ENCODE measurements at places on chromosomes 2 and 18.
A peak's percentile ranks its signal among the peaks of the same experiment; 100 is the strongest.

- no peak for DNase-seq
These were observed 76.7 kb downstream of the XDH start for GRCh38 chr2:31337860-31338259.

GRCh38 chr18:74549591-74550104, 15.3 kb downstream of the CNDP1 start:
- no peak for DNase-seq

GRCh38 chr18:8411492-8411891, 197.7 kb upstream of the RAB12 start:
- DNase-seq = no peak

GRCh38 chr18:40469316-40469715, 1485.7 kb upstream of the PIK3C3 start:
- DNase-seq = no peak

GRCh38 chr2:72911256-72911655, 6.1 kb upstream of the EMX1 start:
- DNase-seq = no peak

GRCh38 chr2:51720826-51721225, 688.9 kb upstream of the NRXN1 start:
- DNase-seq = no peak

DNA sequence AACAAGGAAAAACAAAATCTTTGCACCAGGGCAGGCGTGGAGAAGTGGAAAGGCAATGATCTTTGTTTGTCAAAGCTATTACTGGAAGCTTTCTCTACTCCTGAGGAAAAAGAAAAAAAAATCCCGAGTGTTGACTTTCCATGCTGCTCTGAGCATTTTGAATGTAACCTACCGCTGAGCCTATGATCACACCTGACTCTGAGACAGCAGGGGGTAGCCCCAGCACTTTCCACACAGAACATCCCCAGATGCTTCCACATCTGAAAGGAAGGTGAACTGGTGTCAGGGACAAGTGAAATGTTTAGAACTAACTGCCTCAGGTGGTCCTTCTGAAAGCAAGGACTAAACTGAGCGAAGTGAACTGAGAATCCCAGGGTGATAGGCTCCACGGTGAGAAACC, 1315.1 kb upstream of the DDX18 start:
- no peak for DNase-seq

GRCh38 chr2:21535826-21536225, 412.1 kb downstream of the TDRD15 start:
- no peak for DNase-seq

DNA sequence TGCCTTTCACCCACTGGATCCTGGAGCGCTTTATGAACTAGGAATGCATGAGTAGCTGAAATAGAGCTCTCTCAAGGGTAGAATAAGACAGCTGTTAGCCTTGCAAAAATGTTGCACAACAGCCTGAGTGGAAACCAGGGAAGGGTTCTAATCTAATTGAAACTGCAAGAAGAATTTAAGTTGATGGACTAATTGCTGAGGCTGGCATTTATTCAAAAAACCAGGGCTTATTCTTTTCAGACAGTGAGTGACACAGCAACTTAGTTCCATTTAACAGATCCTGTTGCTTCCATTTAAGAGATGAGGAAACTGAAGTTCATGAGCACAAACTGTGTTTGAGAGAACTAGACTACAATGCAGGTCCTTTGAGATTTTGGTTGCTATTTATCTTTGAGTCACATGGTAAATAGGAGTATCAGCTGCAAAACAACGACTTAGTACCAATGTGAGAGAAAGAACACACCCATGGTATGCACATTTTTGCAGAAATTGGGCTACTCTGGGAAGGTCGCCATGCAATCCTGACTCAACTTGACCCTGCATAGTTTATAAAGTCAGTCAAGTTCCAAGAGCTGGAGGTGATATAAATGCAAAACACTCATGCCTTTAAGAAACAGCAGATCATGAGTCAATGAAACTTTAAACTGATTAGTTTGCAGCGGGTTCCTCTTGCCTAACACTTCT, 76.4 kb upstream of the PARD3B start:
- no peak for DNase-seq

DNA sequence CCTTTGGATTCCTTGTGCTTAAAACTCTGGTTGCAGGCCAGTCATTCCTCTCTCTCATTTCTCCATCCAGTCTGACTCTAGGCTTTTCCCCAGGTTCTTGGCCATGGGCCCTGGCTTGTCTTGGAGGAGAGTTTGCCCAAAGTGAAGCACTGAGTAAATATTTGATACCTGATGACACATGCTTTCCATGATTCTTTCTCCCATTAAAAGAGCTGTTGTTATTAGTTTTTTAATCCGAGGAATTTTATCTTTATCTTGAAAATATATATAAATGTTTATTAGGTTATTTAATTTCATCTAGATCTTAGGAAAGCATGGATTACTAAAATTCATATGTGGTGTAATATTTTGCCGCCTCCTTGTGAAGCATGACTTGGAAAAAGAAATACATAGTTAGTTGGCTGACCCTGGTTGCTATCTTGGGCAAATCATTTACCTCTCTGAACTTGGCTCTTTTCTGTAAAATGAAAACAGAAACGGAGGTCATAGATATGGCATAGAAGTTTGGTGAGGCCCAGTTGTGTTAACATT, 650.1 kb downstream of the SLC4A3 start:
- DNase-seq = no peak

DNA sequence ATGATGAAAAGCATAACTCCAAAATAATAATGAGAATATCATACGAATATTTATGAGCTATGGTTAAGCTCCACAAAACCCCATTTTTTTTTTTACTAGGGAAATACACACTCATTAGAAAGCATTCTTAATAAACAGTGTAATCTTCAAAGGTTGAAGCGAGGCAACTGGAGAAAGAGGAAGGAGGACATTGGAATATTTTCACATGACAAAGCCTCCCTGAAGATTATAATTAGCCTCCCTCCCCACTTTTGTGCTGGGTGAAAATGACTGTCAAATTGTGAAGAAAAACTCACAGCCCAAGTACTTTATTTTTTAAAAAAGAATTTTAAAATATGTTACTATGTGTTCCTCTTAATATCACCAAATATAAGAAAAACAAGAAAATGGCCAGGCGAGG, 64.1 kb upstream of the NFU1 start:
- DNase-seq = no peak

- DNase-seq = no peak
These were observed 219.0 kb downstream of the SH3BP4 start for GRCh38 chr2:235170536-235171521.

DNA sequence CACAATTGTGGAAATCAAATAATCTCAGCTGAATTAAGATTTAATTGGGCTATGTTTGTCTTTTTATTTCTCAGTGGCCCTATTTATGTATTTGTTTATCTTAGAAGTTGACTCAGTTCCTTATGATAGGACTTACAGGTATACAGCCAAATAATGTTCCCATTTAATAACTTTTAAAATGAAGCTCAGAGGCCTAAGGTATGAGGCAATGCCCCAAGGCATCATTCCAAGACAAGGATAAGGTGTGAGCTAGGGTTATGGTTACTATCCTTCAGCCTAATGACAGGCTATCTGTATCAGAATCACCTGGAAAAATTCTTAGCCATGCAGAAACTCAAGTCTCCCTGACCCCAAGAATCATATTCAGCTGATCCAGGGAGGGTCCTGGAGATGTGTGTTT, 7.4 kb upstream of the NRBP1 start:
- DNase-seq = no peak

DNA sequence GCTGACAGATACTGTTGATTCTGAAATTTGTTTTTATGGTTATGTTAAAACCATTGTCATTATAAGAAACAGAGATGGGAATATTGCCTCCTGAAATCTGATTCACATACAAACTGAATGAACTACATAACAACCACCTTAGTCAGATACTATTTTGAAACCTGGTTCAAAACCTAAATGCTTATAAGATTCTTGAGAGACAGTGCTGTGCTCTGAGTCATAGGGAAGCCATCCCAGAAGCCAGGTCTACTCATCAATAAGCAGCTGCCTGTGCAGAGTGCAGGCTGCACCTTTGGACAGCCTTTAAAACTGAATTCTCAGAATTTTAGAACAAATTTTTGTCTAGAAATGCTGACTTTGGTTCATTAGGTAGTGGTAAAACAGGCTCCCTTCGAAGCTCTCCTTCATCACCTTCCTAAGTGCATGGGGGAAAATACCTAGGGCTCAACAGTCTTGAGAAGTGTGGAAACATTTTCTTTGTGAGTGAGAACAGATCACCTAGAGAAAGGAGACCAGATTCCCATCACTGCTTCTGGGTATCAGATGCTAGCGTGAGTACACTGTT, at the start of gene SERPINB7:
TSS of gene SERPINB7 (plus strand) at position 253 of the 565 bp plus-strand sequence. CDS start 6,955 bp downstream, outside the sequence.
- DNase-seq = no peak

- no peak for DNase-seq
These were observed 22.0 kb upstream of the SLC35G4 start for GRCh38 chr18:11587432-11587831.

DNA sequence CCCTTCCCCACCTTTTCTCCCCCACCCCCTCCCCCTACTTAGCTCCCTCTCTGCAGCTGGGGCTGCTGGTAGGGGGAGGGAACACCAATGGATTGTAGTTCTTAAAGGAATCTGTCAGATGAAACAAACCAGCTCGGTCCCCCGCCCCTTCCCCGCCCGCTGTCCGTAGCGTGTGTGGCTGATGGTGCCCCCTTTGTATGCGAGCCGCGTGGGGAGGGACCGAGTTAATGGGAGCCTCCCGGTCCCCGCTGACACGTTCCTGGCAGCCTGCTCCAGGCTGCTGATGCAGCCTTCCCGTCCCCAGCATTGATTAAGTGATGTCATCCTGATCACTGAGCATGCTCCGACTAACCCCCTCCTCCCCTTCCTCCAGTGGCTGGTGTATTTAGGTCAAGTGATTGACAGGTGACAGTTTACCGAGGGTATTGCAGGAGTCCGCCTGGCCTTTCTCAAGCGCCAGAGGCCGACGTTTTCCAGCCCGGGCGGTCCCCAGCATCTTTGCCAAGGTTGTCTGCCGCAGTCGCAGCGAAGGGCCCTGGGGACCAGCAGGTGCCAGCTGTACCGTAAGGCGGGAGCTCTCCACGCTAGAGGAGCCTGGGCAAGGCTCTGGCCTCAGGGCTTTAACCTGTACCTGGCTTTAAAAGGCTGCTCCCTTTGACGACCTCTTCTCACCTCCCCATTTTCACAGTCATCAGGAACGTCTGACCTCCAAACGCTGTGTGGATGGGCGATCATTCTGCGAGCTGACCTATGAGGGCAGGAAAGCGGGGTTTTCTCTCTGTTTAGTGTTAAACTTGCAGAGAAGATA, 1.8 kb downstream of the KIF5C start:
- DNase-seq = peak; percentile 31

DNA sequence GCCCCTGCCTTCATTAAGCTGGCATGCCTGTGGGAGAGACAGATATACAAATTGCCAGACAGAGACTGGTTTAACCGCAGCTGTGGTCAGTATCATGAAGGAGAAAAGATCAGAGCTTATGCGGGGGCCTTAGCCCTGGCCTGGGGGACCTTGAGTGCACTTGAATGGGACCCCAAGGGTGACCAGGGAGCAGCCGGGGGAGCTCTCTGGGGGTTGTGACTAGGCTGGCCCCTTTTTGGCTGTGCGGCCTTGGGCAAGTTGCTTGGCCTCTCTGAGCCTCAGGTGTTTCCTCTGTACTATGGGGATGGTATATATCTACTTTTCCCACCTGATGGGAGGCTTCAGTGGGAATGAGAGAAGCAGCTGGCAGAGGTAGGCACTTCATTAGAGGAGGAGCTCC, 35.7 kb downstream of the INHBB start:
- no peak for DNase-seq

GRCh38 chr2:202769201-202769600, 102.4 kb downstream of the ICA1L start:
- DNase-seq = no peak

DNA sequence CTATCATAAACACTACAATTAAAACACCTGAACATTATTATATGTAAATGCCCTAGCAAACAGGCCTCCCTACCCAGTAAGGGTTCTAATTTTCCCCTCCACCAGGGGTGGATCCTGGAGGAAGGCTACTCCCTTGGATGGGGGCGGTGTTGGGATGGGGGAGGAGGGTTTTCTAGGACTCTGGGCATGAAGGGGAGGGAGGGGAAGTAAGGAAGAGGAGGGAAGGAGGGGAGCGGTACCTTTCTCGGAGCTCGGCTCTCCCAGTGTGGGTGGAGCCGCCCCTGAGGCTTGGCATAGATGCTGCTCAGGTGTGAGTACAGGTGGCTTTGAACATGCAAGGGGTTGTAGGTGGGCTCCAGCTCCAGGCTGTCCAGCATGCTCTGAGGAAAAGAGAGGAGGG, 5.4 kb downstream of the DOK1 start:
- no peak for DNase-seq

DNA sequence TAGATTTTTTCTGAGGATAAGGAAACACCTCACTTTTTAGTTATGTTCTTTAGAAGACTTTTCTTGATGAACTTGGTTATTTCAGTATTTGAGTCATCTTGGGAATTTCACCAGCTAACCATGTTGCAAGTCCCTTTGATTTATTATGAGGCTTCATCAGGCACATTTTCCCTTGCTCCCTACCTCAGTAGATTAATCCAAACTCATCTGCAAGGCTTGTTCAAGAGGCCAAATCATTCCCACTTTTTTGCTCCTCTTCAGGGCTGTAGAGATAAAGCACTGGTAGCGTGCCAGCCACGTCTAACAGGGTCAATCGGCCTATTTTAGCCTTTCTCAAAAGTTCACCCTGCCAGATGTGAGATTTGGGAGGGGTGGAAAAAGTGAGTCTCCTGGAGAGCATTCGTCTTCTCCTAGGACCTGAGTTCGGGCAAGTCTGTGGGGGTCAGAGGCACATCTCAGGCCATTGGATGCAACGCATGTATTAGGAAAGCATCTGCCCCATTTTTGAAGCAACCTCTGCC, 120.3 kb downstream of the RDH14 start:
- no peak for DNase-seq

DNA sequence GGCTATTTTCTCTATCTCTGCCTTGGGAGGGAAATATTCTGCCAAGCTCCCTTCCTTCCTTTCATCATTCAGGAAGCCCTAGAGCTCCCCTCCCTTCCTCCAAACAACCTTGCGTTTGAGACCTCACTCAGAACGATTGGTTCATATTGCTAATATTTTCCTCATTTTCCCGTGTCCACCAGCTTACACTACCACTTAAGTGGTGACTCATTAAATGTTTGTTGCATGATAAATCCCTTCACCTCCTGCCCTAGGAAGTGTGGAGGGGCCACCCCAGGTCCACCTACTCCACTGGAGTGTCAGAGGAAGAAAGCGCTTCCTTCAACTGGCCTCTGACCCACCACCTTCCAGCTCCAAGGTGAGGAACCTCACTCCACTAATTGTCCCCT, 2.3 kb upstream of the LPIN2 start:
- no peak for DNase-seq

DNA sequence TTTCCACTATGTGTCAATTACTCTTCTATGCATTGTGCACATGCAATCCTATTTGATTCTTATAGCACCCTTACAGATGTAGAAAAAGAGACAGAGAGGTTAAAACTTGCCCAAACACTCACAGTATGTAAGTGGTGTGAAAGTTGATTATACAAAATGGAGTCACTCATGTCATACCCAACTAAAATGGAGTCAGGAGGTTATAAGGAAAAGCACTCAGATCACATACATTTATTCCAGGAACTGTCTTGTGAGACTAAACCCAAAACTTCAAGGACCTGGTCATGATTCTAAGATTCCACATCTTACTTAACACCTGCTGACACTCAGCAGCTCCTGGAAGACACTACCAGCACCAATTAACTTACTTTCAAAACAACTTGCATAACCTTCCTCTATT, 802.6 kb downstream of the MBD2 start:
- no peak for DNase-seq

Data from caudate nucleus (tissue), 63 donors.